ENCODE measurements at places on chromosomes 2 and 18. TPM values are rescaled to one million over a fixed set of nuclear protein-coding genes. Genes with fewer than 3 reads are reported as not detected.

GRCh38 chr2:8684878-8685696 lies 3.2 kb downstream of the ID2 start:
- H3K27me3 ChIP-seq: no peaks in the 10 kb centered on the region
- no peaks in the 10 kb centered on the region for H3K36me3 ChIP-seq
- peak overlapping the region; percentile 70 for H3K27ac ChIP-seq
- peaks cover 13% of the 10 kb centered on the region for H3K4me1 ChIP-seq
- H3K4me3 ChIP-seq: peak overlapping the region; percentile 63

The CYP27A1 gene
- total RNA-seq: 1.2 TPM

The CFAP65 gene
- total RNA-seq: not detected

DNA sequence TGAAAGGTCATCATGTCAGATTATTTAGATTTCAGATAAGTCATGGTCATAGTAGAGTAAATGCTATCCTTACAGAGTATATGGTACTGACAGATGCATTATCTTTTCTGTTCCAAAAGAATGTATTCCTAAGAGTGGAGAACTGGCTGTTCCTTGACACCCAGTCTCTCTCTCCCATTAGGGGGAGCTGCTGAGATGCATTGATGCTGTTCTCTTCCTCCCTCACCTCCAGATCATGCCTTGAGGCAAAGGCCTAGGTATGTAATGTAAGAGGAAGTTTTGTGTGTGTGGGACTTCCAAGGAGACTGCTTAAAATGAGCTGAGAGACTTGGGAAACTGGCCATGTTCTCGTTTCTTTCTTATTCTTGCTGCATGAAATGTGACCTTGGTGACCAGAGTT lies 979.5 kb upstream of the CELF4 start:
- H3K4me3 ChIP-seq: no peak overlapping the region
- H3K36me3 ChIP-seq: no peaks in the 10 kb centered on the region
- DNase-seq: no peak
- H3K27ac ChIP-seq: no peak overlapping the region

GRCh38 chr18:21191596-21192307 lies 50.3 kb upstream of the GREB1L start:
- H3K4me3 ChIP-seq: no peak overlapping the region
- H3K4me1 ChIP-seq: no peaks in the 10 kb centered on the region
- no peak overlapping the region for H3K27ac ChIP-seq
- H3K36me3 ChIP-seq: no peaks in the 10 kb centered on the region
- no peaks in the 10 kb centered on the region for H3K27me3 ChIP-seq

DNA sequence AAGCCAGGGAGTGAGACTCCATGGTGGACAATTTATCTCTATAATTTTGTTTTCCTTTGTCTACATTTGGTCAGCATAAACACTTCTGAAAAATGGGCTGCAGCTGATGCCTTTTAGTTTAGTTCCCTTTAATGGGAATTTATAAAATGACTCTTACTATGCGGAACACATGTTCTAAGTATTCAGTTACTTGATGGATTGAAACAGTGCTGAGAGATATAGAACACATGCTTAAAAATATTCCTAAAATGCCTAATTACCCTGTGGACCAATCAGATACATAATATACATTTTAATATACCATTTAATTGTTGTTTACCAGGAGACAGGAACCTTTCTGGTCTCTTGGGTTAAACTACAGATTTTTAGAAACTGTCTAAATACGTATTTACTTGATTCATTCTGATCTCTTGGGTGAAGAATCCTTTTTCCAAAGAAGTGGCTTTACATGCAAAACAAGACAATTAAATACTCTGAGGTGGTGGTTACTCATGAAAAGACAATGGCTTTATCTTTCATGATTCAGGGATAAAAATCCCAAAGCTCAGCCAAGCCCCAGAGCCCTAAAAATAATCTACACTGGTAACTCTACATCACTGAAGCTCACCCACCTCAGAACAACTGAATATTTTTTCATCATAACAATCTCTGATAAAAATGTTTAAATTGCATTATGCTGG lies 128.1 kb upstream of the SERTAD2 start:
- no peak overlapping the region for H3K27ac ChIP-seq
- DNase-seq: no peak
- no peak overlapping the region for H3K4me3 ChIP-seq
- H3K36me3 ChIP-seq: no peaks in the 10 kb centered on the region
